ENCODE measurements at places on chromosomes 2 and 18.

DNA sequence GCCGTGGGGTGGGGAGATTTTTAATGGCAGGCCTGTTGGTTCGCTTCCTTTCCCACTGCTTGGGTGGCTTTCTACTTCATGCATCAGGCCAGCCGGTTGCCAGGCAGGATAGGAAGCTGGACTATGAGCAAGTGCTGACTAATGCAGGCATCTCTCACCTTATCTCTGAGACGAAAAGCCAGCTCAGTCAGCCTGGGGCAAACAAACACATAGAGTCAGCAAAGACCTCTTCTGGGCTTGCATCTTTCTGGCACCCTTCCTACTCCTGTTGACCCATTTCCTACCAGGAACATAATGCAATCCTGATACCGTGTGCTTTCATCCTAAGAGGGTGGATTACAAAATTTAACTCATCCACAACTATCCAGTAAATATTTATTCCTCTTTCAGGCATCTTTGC, 416.6 kb upstream of the MEX3C start:
- no peak for DNase-seq

GRCh38 chr2:71588497-71589170, 135.3 kb downstream of the DYSF start:
- DNase-seq: no peak

DNA sequence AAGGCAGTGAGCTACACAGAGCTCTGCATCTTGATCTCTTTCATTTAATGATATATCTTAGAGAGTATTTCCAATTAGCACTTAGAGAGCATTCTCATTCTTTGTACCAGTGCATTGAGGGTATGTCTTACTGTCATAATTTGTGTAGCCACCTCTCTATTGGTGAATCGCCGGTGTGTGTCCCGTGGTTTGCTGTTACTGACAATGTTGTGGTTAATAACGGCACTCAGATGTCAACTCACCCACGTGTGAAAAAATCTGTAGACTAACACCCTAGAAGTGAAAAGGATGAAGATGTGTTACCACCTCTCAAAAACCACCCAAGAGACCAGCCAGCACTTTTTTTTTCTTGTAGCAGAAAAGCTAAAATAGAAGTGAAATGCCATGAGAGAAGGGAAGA, 37.1 kb downstream of the TEX51 start:
- DNase-seq: no peak

GRCh38 chr18:24935896-24936295, 416.1 kb downstream of the ZNF521 start:
- DNase-seq: no peak

DNA sequence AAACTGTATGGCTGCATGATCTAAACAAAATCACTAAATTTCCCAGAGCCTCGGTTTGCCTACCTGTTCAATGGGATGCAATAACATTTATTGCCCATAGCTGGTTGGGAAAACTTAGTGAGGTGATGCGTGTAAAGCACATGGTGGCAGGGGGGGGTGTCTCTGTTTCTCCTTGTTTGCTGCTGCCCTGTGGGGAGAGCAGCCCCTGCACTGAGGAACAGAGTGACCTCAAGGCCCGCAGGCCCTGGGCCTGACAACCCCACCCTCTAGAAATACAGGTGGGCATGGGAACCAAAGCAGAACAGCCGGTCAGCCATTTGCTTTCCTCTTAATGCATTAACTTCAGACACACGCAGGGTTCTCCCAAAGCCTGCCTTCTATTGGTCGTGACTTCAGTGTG, 55.1 kb upstream of the SLC66A3 start:
- no peak for DNase-seq

DNA sequence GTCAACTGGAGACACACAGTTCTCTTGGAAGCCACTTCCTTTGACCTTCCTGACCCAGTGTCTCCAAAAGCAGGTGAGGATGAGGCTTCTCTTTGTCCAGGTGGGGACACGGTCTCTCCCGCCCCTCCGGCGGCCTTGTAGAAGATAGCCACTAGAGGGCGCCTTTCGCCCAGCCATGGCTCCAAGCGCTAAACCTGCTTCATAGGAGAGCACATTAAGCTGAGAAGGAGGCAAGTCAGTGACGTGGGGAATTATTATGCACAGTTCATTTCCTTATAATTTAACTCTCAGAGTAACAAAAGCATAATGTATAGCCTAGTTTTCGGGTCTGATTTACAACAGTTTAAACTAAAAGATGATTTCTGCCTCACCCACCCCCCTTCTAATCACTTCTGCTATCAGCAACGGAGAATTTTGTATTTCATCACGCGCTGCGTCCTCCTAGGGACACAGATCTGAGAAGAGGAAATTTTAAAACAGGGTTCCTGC, 208.7 kb downstream of the ICOS start:
- peak; percentile 70 for DNase-seq

DNA sequence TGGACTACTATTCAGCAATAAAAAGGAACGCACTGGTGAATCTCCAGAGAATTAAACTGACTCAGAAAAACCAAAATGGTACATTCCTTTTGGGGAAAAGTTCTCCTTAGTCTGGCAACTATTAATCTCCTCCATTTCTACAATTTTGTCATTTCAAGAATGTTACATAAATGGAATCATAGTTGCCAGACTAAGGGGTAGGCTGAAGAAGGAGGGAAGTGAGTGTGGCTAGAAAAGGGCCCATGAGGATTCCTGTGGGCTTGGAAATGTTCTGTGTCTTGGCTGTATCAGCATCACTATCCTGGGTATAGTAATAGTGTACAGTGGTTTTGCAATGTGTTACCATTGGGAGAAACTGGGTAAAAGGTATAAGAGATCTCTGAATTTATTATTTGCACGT, 72.4 kb downstream of the ZAP70 start:
- DNase-seq: no peak

- no peak for DNase-seq
Measured at GRCh38 chr18:53764086-53764485, 460.4 kb downstream of the MBD2 start.

GRCh38 chr2:239836021-239836765, 188.9 kb downstream of the NDUFA10 start:
- DNase-seq: no peak

- no peak for DNase-seq
Measured at GRCh38 chr2:38129987-38130386, 54.0 kb upstream of the CYP1B1 start.

DNA sequence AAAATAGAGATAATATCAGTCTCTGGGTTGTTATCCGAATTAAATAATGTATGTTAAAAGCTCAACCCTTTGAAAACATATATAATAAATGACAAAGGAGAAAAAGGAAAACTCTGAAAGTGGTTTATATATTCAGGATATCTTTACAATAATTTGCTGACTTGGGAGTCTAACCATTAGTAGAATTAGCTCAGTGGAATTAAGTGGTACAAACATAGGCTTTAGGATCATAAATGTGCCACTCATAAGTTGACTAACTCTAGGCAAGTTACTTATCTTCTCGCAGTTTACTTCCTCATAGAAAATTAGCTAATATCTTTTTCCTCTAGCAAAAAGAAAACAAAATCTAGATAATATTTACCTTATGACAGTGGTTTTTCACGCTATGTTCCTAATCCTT, 44.6 kb downstream of the HEATR5B start:
- no peak for DNase-seq

DNA sequence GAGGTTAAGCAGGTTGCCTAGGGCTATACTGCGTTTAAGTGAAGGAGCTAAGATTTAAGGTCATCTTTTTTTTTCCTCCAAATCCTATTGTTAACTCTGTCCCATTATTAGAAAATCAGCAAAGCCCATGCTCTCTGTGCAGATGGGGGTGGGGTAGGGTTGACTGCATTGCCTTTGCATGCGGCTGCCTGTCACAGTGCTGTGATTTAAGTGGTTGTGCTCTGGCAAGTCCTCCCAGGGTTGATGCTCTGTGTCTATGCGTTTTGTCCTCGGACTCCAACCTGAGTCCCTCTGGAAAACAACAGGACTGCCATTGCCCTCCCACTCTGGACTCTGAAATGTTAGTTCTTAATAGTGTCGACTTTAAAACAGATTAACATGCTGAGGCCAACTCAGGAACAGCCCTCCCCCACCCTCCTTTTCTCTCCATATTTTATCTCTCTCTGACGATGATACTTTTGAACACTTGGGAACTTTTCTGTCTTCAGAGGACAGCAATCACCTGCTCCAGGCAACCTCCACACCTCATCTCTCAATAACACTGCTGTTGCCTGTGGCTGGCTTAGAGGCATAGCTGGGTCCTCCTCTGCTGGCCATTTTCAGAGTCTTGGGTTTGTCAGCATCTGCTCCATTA, 5.8 kb downstream of the FHOD3 start:
- no peak for DNase-seq
